NCI-H446 (cell line): ENCODE measurements at places on chromosomes 12 and 14.

- DNase-seq = no peak
These were observed 17.1 kb upstream of the DLK1 start for GRCh38 chr14:100709289-100710284.

- DNase-seq = no peak
These were observed 9.5 kb downstream of the MED13L start for GRCh38 chr12:116267948-116268347.

DNA sequence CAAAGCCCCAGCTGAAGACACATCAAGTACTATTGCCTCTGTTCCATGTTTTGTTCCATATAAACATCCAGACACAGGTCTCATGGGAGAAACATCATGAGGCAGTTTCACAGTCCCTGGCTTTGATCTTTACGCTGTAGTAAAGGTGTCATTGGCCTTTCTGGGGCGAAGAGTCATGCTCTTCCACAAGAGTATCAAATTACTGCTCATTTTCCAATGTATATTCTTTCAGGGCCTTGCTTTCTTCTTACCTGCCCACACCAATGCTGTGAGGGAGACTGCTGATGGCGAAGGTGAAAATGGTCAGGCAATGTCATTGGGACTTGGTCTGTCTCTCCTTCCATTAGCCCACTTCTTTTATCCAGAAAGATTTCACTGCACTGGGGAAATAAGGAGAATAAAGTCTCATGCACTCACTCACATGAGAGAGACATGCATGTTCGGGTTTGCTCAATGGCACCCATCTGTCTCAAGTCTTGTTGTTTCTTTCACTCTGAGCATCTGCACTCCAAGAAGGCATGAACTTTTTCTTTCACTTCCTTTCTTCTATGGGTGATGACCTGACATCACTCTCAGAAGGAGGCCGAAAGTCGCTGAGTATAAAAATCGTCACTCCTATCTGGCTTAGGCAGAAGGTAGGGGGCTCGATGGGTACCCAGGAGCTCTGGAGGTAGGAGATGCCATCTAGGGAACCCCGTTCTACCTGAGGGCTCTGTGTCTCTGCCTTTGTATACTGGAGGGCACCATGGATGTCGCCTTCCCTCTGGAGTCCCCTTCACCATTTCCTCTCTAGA is 1.3 kb upstream of the JDP2 start:
- DNase-seq = no peak

GRCh38 chr14:71022939-71023338 is 115.7 kb downstream of the PCNX1 start:
- DNase-seq = no peak

GRCh38 chr12:76925135-76925534 is 46.3 kb upstream of the CSRP2 start:
- DNase-seq = no peak

- peak; percentile 19 for DNase-seq
These were observed 23.1 kb downstream of the MGAT4C start for GRCh38 chr12:86233126-86233525.

GRCh38 chr12:24307153-24307552 is 357.7 kb upstream of the SOX5 start:
- DNase-seq = no peak
